ENCODE measurements at places on chromosomes 7 and 10. TPM values are rescaled to one million over a fixed set of nuclear protein-coding genes. Genes with fewer than 3 reads are reported as not detected.

BICC1 gene
- not detected for total RNA-seq

C10orf67 gene
- total RNA-seq = not detected

GALNT17 gene
- not detected for total RNA-seq

CHST3 gene
- 0.05 TPM for total RNA-seq

ATAD1 gene
- total RNA-seq = 44.4 TPM

SAP25 gene
- total RNA-seq = 18.2 TPM

EIF4H gene
- 322 TPM for total RNA-seq

PHYHIPL gene
- total RNA-seq = not detected

DNA sequence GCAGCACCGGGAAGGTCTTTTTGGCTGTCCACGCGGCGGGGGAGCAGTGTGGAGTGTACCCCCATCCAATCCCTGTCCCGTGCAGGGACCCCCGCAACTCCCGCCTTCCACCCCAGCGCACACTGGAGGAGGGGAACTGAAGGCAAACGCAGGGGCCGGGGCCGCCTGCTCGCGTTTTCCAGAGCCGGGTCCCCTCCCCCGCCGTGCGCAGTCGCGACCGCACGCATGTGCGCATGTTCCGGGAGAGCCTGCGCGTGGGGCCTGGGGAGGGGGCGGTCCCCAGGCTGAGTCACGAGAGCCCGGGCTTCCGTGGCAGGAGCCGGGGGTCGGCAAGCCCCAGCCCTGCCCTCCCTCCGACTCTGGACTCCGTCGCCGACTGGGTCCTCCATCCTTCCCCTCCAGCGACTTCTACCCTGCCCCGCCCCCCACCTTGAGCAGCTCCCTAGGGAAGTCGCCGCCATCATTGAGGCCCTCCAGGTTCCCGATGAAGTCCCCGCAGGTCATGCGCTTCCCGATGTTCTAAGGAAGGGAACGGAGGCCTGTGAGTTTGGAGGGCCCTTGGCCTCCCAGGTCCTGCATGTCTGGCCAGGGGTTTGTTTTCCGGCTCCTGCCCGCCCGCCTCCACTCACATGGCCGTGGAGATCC lies 8.0 kb downstream of the PSD start:
- DNase-seq = no peak

DNA sequence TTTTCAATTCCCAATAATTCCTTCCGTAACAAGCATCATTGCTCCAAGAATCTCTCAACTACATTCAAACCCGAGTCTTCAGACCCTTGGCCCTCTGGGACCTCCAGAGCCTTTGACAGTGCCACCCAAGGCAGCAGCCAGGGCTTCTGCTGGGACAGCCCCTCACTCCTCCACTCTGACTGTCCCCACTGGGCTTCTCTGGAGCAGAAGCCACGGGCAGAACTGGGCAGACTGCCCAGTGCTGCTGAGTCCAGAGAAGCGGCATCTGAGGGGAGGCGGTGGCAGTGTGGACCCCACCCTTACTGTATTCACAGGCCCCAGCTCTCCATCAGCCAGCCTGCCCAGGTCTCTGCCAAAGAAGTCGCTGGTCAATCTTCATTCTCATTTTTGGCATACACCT lies 8.8 kb downstream of the CYREN start:
- no peak for DNase-seq

DNA sequence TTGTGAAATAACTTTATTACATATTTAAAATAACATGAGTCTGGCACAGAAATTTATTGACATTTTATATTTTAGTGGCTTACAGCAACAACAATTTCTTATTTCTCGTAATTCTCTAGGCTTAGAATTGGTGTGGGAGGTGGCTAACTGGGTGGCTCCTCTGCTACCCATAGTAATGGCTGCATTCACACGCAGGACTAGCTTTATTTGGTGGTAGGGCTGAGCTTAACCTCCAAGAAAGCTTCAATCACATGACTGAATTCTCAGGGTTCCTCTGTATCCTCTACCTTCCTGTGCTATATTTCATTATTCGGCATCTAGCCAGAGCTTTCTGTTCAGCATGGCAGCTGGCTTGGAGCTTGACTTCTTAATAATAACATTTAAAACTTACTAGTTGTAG lies 138.8 kb downstream of the ZWINT start:
- DNase-seq = no peak

- no peak for DNase-seq
Observed at GRCh38 chr10:109778993-109779392, 144.3 kb downstream of the XPNPEP1 start.

- DNase-seq = peak; percentile 22
Observed at GRCh38 chr10:122671355-122671754, 28.3 kb downstream of the C10orf120 start.

GRCh38 chr7:143234533-143234875 lies 12.7 kb downstream of the TAS2R40 start:
- no peak for DNase-seq

- no peak for DNase-seq
Observed at GRCh38 chr7:57348646-57349269, 101.2 kb upstream of the ZNF716 start.

DNA sequence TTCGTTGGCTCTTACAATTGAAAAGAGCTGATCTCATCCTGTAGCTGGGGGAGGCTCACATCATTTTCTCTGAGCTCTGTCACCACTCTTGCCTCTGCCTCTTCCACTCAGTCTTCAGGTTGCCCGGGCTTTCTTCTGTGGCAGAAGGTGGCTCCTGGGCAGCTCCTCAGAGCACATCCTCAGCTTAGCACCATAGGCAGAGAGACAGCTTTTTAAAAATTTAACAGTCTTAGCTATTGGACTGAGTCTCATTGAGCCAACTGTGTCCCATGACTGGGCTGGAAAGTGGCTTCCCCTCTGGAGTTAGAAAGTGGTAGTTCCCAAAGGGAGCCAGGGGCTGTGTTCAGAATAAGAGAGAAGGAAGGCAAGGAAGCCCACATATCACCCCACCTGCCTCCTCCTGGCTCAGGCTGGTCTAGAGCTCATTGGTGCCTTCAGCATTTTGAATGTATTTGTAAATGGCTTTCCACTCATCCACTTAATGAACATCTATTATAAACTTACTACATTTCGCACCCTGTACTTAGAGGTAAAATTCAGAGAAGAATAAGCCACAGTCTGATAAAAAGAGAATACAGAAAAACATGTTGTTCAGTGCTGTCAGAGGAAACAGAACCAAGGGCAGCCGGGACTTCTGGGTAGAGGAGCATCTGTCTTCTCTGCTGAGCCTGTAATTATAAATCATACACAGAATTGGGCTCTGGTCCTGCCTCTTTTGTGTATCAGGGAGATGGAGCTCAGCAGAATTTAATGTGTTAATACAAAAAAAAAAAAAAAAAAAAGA lies 119.3 kb downstream of the WDFY4 start:
- DNase-seq = no peak

DNA sequence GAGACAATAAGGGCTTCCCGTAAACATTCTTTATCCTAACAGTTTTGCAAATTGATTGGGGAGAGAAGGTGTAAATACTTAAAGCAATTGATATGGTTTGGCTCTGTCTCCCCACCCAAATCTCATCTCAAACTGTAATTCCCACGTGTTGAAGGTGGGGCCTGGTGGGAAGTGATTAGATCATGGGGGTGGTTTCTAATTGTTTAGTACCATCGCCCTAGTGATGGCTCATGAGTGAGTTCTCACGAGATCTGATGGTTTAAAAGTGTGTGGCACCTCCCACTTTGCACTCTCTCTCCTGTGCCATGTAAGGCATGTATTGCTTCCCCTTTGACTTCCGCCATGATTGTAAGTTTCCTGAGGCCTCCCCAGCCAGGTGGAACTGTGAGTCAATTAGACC lies 22.1 kb upstream of the CAPZA2 start:
- no peak for DNase-seq

DNA sequence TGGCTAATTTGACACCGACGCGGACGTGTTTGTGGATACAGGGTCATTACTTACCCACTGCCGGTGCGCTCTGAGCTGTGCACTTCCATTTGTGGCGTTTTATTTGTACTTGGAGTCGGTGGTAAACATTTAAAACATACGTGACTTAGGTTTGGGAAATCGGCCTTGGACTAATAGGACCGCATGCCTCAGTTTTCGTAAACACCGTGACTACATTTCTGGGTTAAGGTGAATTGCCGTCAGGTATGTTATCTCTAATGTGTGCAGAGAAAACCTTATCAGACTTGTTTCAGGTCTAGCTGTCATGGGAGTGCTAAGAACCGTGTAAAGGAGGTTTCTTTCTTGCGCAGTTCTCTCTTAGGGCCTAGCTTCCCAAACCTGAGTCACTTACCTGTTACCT lies 51.7 kb upstream of the NCF1 start:
- DNase-seq = no peak

DNA sequence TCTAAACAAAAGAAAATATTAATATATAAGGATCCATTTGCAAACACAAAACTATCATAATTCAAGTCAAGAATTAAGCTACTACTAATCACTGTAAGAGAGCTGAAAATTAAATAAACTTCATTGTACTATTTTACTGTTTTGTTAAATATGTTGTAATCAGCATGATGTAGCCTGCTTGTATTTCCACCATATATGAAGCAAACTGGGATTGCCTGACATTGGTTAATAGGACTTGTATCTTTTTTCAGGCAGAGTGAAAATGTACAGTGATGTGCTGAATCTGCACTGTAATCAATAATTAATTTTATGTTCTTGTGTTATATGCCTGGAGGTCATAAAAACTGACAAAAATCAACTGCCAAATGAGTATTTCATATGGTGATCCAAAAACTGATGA lies 25.4 kb downstream of the TRDMT1 start:
- no peak for DNase-seq

DNA sequence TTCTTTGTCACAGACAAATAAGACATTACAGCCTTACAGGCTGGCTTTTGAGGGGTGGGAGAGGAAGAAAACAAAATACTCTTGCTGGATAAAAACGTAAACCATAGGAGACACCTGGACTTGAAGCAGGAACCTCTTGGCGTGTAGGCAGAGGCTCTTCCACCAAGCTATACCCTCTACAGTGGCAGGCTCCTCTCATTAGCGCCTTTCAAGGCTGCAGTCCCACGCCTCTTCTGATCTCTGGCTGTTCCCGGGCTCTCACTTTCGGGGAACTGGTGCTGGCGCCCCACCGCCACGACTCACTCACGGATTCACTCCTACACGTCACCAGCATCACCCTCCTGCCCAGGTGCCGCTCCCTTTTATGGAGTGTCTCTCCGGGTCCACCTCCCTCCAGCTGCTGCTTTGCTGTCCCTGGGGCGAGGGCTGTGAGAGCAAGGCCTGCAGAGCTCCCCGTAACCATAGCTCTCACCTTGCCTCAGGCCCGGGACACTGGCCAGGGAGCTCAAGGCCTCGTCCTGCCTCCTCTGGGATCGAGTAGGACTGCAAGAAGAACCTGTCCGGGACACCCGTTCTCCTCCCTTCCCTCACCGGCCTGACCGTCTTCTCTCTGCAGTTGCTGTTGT lies 62.6 kb downstream of the ZNF777 start:
- DNase-seq = no peak

DNA sequence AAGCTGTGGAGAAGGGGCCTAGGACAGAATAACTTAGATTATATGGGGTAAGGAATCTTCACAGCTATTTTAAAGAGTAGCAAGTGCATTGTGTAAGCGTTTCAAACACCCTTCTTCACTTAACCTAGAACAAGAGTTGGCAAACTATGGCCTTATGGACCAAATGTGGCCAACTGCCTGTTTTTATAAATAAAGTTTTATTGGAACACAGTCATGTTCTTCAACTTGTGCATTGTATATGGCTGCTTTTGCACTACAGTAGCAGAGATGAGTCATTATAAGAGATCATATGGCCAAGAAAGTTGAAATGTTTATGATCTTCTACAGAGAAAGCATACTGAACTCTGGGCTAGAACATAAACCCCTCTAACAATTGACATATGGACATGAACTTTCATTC lies 187.8 kb downstream of the ETV1 start:
- no peak for DNase-seq

- no peak for DNase-seq
Observed at GRCh38 chr7:36396150-36396549, 6.5 kb downstream of the ANLN start.

DNA sequence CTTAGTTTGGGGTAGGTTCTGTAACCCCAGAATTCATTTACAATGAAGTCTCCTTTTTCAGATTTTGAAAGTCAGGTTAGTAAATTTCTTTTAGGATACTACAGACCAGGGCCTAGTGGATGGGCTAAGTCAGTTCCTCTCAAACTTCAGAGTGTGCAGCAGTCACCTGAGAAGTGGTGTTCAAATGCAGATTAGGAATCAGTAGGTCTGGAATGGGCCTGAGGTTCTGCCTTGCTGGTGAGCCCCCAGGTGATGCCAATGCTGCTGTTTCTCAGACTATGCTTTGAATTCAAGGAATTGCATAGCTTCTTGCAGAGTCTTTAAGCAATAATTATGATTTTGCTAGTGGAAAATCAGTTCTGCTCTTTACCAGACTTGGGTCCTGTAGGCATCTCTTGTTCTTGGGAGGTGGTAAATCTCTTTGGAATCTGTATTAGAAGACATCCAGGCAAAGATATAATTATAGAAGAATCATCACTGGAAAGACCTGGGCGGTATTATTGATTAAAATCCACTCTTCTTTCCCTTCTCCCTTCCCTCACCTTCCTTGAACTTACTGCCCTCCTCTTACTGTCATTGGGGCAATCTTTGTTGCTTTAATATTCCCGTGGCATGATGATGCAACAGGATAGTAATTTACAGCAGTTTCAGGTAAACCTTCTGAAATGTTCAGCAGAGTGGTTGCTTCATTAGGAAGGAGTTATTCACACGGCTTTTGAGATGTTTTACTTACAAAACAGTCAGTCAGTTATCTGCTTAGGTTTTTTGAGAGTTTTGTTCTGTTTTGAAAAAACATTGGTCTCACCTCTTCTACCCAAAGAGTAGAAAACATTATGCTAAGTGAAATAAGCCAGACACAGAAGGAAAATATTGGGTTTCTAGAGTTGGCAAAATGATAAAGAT lies 87.2 kb downstream of the NRF1 start:
- no peak for DNase-seq

- DNase-seq = no peak
Observed at GRCh38 chr10:80196950-80197315, 8.4 kb downstream of the ANXA11 start.

- no peak for DNase-seq
Observed at GRCh38 chr10:110848106-110848505, 23.6 kb upstream of the PDCD4 start.

DNA sequence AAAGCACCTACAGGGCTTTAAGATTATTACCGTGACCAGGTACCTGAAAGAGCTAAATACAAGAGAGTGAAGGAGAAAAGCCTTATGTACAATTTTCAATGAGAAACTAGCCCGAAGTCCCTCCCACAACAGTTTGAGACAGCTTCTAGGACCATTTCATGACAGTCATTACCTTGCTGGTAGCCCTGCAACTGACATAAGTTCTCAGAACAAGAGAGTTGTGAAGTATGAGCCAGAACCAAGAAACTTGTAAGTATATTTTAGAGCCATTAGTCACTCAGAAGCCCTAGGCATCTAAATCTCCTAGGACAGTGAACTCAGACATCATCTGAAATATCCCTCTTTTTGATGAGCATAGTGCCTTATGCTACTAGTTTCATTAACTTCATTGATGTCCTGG lies 792.1 kb downstream of the GRM8 start:
- DNase-seq = no peak

DNA sequence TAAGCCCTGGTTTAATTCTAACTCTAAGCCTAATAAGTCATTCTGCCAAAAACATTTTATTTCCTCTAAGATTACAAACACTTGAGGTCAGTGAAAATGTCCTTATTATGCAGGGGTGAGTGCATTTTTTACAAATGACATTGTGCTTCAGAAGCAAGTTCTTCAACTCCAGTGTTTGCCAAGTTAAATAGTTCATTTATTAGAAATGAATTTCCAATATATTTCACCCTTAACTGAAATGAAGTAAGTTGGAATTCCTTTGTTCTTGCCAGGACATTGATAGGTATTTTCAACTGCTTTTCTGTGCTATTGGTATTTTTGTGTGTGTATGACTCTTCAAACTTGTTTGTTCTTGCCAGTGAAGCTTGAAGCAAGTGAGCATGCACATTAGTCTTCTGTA lies 89.5 kb upstream of the CCDC6 start:
- DNase-seq = no peak
